ENCODE measurements at places on chromosomes 6 and 20. TPM values are rescaled to one million over a fixed set of nuclear protein-coding genes. Genes with fewer than 3 reads are reported as not detected.

GRCh38 chr6:66623050-66623449 is 916.0 kb upstream of the EYS start:
- DNase-seq, result no peak

DNA sequence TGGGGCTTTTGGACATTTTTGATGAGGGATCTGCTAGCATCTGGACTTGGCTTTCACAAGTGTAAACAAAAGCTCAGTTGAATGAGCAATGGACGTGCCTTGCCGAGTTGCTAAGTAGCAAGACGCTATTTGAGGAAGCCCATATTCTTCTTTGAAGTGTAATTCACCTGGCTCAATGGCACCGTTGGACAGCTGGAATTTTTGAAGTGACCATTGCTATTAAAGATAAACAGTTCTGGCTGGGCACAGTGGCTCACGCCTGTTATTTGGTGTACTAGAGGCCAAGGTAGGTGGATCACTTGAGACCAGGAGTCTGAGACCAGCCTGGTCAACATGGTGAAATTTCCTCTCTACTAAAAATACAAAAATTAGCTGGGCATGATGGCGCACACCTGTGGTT is 88.8 kb upstream of the SOX4 start:
- DNase-seq, result no peak

GRCh38 chr6:71510057-71510713 is 221.6 kb downstream of the OGFRL1 start:
- DNase-seq, result no peak

DNA sequence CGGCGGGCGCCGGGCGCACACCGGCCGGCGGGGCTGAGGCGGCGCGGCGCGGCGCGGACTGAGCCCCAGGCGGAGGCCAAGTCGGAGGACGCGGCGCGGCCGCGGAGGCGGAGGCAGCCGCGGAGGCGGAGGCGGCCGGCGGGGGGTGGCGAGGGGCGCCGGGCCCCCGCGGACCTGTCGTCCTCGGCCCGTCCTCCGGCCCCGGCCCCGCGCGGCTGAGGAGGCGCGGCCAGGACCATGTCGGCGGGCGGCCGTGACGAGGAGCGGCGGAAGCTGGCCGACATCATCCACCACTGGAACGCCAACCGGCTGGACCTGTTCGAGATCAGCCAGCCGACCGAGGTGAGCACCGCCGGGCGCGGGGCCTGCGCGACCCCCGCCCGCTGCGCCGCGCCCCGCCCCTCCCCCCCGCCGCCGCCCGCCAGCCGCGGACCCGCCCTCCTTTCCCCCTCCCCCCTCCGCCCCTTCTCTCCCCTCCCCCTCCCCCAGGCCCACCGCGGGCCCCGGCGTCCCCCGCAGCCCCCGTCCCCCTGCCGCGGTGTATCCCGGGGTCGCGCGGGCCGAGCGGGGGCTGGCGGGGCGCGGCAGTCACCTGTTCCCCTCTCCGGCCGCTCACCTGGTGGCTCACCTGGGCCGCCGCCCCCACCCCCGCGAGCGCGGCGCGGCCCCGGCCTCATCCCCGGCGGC is at the start of gene AFDN:
Gene AFDN (plus strand): TSS at position 16 of the 687 bp plus-strand sequence. CDS start 222 bp downstream, at position 238.
- DNase-seq, result no peak

The RAET1E gene
- not detected for total RNA-seq

- DNase-seq, result no peak
Measured at GRCh38 chr6:12336121-12336971, 46.2 kb downstream of the EDN1 start.

The CFB gene
- total RNA-seq, result not detected

GRCh38 chr20:54067606-54068174 is 2.7 kb downstream of the BCAS1 start:
- peak; percentile 50 for DNase-seq

- no peak for DNase-seq
Measured at GRCh38 chr20:63878899-63879663, 14.0 kb downstream of the TPD52L2 start.

The ELOVL4 gene
- 2.1 TPM for total RNA-seq

GRCh38 chr6:34904990-34905613 is 16.0 kb downstream of the ANKS1A start:
- DNase-seq, result no peak

- peak; percentile 77 for DNase-seq
Measured at GRCh38 chr6:24936641-24937317, 1.0 kb upstream of the RIPOR2 start.

GRCh38 chr20:53899351-53900167 is 170.8 kb downstream of the BCAS1 start:
- peak; percentile 93 for DNase-seq

The PAX1 gene
- not detected for total RNA-seq

The TCP11 gene
- not detected for total RNA-seq

DNA sequence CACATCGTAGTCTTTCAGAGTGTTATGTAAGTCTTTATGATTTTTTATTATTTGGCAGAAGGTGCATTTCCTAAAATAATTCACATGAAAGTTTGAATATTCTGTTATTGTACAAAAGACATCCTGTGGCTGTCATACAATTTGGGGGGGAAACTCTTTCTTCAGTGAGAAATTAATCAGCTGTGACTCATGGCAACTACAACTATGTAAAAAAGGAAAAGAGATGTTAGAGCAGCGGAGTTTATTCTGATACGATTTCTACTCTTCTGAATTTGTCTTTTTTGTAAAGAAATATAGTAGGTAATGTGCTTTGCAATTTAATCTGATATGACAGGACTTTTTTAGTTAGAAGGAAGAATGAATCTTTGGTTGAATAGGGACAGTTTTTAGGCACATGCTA is 14.2 kb downstream of the COL19A1 start:
- no peak for DNase-seq

DNA sequence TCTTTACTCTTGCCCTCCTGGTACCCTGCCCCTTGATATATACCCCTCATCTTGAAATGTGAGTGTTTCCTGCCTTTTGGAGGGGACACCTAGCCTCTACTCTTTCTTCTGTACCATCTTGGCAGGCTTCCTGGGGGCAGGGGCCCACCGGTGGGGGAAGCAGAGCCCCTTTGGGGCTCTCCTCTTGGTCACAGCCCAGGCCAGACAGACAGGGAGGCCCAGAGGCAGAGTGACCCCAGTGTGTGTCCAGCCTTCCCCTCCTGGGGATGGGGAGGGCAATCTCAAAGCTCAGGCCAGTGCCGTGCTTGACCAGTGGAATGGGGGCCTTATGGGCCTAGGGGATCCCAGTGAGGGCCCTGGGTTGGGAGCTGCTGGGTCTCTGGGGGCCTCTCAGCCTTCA is 3.6 kb downstream of the ADAM33 start:
- no peak for DNase-seq

The SEC23B gene
- 97.8 TPM for total RNA-seq

DNA sequence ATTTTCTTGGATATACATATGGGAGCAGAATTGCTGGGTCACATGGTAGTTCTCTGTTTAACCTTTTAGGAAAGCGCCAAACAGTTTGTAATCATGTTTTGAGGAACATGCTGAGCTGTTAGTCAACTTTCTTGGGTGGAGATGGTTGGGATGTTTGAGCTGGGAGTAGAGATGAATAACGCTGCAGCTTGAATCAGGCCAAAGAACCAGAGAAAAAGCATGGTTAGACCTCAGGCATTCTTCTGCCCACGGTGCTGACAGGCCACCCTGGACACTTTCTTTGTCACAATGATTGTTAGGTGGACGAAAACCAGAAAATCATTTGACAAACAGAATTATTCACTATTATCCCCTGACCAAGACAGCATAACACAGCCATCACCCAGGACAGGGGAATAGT is 66.8 kb downstream of the PRDM1 start:
- no peak for DNase-seq

Measured in activated CD8-positive, alpha-beta memory T cell treated with anti-CD3 and anti-CD28 coated beads, Interleukin-2, amount 10 ng/mL, durations not matched to agents 7 days and 5 days (primary cell).